Caudate nucleus (tissue), 63 donors: ENCODE measurements at places on chromosomes 12 and 14.

GRCh38 chr14:95481391-95482022 is 34.9 kb downstream of the SYNE3 start:
- no peak for DNase-seq

DNA sequence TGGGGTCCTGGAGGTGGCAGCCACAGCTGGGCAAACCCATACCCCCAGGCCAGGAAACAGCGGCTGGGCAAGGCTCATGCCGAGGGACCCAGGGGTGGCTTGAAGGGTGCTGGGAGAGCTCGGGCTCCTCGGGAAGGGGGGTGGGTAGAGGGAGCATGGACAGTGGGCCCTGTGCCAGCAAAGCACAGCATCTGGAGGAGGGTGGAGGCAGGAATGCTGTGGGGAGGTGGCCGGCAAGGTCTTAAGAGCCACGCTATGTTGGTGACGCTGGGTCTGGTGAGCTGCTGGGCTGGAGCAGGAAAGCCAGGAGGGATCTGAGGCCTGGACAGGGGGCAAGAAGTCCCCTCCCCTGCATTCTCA is 48.2 kb upstream of the DLK1 start:
- no peak for DNase-seq

- DNase-seq = no peak
These were observed 355.1 kb upstream of the CCDC196 start for GRCh38 chr14:66131111-66131510.

GRCh38 chr12:76464631-76465166 is 94.9 kb downstream of the OSBPL8 start:
- no peak for DNase-seq

DNA sequence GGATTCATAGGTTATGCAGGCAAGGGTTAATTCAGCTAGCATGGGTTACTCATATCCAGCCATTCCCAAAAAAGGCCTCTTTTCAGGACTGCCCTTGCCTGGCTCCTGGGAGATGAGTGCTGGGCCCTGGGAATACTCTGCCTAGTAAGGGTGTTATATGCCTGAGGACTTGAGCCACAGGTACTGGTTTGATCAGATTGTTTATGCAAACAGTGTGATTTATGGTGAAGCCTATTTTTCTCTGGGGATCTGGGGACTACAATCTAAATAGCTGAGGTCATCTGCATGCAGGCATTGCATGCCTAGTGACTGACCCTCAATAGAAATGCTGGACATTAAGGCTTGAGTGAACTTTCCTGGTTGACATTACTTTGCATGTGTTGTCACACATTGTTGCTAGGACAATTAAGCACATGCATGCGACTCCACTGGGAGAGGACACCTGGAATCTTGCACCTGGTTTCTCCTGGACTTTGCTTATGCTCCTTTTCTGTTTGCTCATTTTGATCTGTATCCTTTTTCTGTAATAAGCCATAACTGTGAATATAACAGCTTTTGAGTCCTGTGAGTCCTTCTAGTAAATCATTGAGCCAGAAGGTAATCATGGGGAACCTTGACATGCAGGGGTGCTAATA is 73.0 kb downstream of the RAD51B start:
- no peak for DNase-seq

DNA sequence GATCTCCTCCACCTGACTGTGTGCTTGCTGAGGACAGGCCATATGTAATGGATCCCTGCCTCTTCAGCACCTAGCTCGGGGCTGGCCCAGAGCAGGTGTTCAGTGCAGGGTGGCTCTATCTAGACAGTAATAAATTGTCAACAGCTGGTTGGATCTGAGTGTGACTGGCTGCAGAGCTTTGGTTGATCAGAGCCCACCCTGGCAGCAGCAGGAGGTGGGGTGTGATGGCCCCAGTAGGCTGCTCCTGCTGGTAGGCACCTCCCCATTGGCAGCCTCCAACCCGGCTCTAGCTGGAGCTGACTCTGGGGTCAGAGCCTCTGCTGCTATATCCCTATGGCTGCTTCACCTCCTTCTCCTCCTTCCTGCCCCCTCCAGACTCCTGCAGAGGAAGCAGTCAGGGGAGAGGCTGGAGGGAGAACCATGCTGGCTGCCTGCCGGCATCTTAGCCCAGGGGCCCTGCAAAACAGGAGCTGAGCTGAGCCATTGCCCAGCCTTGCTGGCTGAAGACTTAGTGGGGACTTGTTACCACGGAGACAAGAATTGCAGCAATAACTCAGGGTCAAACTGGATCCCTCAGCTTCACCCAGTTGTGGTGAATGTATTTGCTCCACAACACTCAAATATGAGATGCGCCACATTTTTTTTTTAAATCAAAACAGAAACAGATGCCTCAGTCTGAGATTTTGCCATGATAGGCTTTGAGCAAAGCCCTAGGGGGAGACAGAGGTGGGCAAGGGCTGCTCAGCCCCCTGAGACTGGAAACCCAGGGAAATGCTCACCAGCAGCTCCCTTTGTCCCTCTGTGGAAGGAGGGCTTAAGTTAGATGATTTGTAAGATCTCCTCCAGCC is 22.2 kb downstream of the TMEM63C start:
- no peak for DNase-seq

DNA sequence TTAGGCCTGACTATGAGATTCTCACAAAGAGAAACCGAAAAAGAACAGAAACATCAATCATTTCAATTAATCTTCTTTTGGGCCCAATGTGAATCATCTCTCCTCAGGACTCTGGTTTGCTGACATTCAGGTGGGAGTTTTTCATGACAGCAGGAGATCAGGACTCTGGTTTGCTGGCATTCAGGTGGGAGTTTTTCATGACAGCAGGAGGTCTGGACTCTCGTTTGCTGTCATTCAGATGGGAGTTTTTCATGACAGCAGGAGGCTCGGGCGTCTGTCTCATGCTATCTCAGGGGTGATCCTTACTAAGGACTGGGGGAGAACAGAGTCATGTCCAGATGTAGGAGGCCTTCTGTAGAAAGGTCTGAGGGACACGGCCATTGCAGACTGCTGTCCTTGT is 40.1 kb upstream of the PARP11 start:
- no peak for DNase-seq

DNA sequence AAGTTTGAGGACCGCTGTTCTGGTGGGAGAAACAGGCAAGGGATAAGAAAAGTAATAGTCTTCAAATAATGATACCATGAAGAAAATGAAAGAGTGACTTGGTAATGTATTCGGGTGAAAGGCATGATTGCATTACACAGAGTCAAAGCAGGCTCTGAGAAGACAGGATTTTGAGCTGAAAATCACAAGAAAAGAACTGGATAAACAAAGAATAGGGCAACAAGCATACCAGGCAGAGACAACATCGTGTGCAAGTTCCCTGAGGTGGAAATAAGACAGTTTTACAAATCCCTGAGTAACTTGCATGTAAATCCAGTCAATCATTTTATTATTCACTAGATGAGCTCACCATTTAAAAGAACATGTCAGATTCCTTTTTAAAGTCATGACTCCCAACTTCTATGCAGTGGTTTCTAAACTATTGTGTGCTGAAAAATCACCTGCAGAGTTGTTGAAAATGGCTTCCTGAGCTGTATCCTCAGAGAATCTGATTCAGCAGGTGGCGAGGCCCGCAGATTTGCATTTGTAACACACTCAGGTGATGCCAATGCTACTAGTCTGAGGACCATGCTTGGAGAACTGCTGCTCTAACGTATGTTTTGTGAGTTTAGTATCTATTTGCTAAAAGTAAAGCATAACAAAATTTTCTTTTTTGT is 133.0 kb upstream of the ABCD2 start:
- DNase-seq = no peak

- DNase-seq = no peak
These were observed 197.6 kb upstream of the AVPR1A start for GRCh38 chr12:63348556-63348955.

GRCh38 chr14:72904840-72905561 is 11.1 kb upstream of the DPF3 start:
- DNase-seq = no peak

DNA sequence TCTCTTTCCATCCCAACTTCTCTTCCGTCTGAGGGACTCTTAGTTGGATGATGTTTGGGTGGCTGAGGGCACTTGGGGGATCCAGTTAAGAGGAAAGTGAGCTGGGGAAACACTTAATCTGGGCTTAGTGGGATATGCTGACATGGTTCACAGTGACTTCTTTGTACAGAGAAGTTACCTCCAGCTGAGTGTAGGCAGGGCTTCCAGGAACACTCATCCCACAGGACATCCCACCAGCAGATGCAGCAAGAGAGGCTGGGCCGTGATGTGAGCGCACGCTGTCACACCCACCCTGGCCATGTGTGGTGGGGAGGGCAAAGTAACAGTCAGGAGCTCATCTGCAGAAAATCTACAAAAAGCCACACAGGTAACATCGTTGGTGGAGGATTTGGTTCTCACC is 832 bp upstream of the CACNA2D4 start:
- no peak for DNase-seq

DNA sequence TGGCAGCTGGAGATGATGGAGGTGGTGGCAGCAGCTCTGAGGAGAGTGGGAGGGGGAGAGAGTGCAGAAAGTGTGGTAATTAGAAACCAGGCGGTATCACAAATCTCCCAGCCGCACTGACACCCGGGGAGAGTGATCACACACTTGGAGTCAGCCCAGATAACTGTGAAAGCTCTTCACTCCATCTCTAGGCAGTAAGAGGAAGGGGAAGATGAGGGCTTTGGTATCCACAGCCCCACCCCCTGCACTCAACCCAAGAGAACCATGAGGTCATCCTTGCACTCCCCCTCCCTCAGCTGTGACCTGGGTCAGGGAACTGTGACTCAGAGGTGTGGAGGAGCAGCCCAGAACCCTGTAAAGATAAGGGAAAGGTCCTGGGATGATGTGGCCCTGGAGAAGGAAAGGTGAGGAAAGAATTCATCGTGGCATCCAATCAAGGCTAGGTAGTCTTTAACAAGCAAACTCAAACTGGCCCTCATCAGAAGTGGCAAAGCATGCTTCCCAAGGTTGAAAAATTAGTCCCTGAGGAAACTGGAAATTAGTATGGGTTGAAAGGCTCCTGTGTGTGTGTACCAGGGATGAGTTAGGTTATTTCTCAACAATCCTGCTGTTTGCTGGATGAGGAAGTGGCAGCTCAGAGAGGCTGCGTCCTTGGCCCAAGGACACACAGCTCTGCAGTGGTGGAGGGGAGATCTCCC is 111.0 kb upstream of the LHX5 start:
- no peak for DNase-seq

DNA sequence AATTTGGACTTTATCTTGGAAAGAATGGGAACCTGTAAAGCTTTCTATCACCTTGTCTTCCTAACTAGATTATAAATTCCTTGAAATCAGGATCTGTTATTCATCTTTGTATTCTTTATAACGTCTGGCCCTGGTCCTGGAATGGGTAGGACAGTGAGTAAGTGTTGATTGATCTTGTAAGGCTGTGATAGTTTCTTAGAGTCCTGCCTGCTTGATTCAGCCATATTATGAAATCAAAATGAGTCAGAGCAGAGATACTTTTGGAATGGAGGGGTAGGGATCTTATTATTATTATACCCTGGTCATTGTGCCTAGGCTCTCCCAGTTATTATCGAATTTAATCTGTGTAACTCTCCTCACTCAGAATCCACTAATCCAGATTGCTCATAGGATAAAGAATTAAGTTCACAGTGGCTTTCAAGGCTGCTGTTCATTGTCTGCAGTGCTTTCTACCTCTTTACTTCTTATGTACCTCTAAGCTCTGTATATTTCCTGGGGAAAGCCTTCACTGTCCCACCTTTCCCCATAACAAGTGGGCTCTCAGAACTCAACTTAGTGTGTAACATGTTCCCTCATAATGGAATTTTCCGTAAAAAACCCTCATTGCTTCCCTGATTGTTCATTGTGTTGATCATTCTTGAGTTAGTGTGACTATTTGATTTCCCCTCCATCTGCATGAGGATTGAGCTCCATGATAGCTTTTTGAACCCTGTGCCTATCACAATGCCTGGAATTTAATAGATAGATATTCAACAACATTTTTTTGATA is 93.3 kb downstream of the DAAM1 start:
- DNase-seq = no peak

DNA sequence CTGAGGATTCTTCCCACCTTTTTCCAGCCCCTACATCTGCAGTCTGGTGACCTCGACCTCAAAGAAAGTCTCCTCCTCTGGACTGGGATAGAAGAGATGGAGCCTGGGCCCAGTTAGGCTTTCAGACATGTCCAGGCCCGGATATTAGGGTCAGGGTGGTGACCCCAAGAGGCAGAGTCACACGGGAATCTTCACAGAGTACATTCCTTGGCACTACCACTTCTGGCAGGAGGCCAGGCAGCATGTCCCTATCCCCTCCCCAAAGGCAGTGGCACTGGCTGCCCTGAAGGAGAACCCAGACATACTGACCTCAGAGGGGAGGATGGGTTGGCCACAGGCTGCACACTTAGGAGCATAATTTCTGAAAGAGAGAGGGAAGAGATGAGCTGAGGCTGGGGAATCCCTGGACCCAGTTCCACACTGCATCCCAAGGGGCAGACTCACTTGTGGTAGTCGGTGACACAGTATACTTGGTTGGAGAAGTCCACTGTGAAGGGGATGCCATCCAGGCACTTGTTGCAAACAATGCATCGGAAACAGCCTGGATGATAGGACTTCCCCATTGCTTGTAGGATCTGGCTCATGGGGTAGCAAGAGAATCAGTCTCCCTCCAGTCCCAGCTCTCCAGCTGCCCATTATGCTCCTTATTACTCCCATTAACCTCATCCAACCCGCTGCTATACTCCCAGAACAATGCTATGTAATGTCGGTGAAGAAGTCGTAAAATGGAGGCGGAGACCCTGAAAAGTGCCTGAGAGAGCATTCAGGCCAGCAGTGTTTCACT is 7.6 kb downstream of the AJUBA start:
- no peak for DNase-seq

- no peak for DNase-seq
These were observed 722 bp downstream of the FAM234B start for GRCh38 chr12:13044906-13045299.

DNA sequence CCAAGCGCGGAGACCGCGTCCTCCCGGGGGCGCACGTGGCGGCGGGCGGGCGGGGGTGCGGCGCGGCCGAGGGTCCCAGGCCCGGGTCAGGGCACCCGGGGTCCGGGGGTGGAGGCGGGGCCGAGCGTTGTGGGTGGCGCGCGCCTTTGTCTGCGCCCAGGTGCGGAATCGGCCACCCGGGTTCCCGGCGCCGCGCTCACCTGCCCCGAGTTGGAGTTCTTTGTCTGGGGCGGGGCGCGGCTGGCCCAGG is 50.1 kb downstream of the LRCOL1 start:
- DNase-seq = no peak

- no peak for DNase-seq
These were observed 21.6 kb downstream of the ASPG start for GRCh38 chr14:104107101-104107581.

DNA sequence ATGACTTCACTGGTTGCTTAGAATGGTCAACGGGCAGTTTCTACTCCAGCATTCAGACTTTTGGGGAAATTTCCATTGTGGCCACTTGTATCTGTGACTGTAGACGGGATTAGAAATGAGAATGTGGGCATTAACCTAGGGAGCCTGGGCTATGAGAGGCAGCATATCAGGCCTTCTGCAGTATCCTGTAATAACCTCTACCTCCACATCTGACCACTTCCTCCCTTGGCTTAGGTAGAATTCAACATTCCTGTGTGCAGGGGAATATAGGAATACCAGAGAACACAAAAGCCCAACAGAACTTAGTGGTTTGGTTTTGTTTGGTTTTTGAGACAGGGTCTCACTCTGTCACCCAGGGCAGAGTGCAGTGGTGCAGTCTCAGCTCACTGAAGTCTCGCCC is 76.4 kb upstream of the HOXC13 start:
- DNase-seq = no peak

- DNase-seq = no peak
These were observed 2.9 kb downstream of the SLC15A4 start for GRCh38 chr12:128820723-128821432.
